ENCODE measurements at places on chromosomes 7 and 10. TPM values are rescaled to one million over a fixed set of nuclear protein-coding genes. Genes with fewer than 3 reads are reported as not detected.

GRCh38 chr10:4246881-4247358 lies 461.9 kb upstream of the KLF6 start:
- no peak for DNase-seq

GRCh38 chr10:123997486-123998196 lies 95.8 kb downstream of the CHST15 start:
- DNase-seq: peak; percentile 16

Gene SPDYE18
- 0.72 TPM for total RNA-seq

Gene C10orf105
- total RNA-seq: 0.06 TPM

DNA sequence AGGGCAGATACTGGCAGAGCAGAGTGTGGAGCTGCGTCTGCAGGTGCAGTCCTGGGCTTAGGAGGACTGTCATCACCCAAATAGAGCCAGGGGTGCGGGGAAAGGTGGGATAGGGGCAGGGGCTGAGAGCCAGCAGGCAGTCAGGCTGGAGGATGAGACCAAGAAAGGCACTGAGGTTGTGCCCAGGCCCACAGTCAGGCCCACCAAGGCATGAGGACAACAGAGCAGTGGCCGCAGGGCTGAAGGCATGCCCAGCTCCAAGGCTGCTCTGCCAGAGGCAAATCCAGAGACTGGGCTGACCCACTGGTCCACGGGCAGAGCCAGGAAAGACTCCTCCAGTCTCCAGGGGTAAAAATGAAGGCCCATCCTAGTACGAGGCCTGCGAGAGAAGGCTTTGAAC lies 24.4 kb upstream of the GATAD1 start:
- no peak for DNase-seq

DNA sequence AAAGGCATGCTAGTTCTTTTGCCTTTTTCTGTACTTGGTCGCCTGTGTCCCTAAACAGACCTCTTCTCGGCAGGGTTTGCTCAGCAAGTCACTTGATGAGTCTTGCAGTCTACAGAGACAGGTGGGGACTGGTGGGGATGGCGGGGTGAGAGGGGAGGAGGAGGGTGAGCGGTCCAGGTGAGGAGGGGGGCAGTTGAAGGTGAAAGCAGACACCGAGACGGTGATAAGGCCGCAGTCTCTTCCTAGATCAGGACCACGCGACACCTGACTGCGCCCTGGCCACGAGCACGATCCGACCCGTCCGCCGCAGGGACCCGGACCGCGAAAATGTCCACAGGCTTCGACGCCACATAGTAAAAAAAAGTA lies 566 bp downstream of the ASNS start:
- DNase-seq: no peak

GRCh38 chr10:1199345-1199673 lies 143.1 kb downstream of the WDR37 start:
- DNase-seq: no peak

Gene FAM24A
- total RNA-seq: not detected

GRCh38 chr7:106793015-106793975 lies 71.8 kb upstream of the PIK3CG start:
- DNase-seq: no peak

Data from mucosa of gallbladder (tissue), 1 donor.